Vagina (tissue), 2 donors: ENCODE measurements at places on chromosomes 13 and 19.

DNA sequence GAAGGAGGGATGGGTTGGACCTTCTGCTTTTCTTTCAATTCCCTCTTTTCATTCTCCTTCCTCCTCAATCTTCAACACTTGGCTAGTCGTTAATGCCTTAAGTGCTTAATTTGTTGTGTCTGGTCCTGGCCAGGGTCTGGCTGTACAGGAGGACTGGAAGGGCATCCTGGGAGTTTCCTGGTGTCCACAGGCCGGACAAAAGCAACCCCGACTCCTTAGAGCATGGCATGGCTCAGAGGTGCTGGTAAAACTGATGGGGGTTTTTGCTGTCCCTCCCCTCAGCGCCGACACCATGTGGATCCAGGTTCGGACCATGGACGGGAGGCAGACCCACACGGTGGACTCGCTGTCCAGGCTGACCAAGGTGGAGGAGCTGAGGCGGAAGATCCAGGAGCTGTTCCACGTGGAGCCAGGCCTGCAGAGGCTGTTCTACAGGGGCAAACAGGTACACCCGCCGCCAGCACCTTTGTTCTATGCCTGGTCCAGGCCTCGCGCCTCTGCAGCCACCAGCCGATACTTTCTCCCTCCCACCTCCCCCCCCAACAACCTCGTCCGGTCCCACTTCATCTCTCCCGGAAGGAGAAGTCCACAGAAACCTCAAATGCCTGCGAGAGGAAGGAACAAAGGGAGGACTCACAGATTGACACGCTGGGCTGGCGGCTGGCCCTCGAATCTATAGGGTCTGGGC lies 1.4 kb downstream of the UHRF1 start:
- no peak for DNase-seq

GRCh38 chr13:111429064-111429558 lies 108.7 kb downstream of the TEX29 start:
- DNase-seq: peak; percentile 77

GRCh38 chr13:96299235-96299634 lies 209.3 kb downstream of the HS6ST3 start:
- DNase-seq: no peak

DNA sequence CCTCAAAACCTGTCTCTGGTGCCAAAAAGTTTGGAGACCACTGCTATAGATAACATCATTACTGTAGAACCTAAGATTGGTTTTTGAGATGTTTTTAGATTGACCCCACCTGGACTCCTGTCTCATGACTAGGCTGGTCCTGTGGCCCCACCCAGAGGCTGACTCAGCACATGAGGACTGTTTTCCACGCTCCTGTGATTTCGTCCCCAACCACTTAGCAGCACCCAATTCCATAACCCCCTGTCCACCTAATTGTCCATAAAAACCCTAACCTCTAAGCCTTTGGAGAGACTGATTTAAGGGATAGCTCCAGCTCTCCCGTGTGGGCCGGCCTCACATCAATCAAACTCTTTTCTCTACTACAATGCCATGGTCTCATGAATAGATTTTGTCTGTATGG lies 25.6 kb upstream of the GAS6 start:
- DNase-seq: no peak

GRCh38 chr19:50497022-50497405 lies 14.0 kb downstream of the JOSD2 start:
- no peak for DNase-seq

- no peak for DNase-seq
Measured at GRCh38 chr19:38848299-38849146, 1.3 kb downstream of the HNRNPL start.

GRCh38 chr19:14347999-14348889 lies 33.0 kb upstream of the ADGRE5 start:
- no peak for DNase-seq

DNA sequence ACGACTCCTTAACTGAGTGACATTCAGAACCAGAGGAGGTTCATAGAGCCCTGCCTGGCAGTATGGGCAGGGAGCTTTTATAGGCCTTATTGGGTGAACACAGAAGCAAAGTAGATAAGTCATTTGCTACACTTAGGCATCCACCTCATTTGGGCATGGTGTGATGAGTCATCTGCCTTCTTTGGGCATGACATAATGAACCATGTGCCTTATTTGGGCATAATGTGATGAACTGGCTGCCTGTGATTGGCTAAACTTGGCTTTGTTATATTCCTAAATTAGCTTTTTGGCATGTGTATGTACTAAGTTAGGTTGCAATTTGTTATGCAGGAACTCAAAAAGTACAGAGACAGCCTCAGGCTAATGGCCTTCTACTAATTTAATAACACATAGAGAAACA lies 2210.2 kb upstream of the PCDH20 start:
- DNase-seq: no peak

- DNase-seq: no peak
Measured at GRCh38 chr13:85974608-85975366, 175.6 kb upstream of the SLITRK6 start.

- DNase-seq: no peak
Measured at GRCh38 chr19:12723381-12723640, 421 bp downstream of the TNPO2 start.

- no peak for DNase-seq
Measured at GRCh38 chr13:33355201-33355895, 69.8 kb upstream of the STARD13 start.

DNA sequence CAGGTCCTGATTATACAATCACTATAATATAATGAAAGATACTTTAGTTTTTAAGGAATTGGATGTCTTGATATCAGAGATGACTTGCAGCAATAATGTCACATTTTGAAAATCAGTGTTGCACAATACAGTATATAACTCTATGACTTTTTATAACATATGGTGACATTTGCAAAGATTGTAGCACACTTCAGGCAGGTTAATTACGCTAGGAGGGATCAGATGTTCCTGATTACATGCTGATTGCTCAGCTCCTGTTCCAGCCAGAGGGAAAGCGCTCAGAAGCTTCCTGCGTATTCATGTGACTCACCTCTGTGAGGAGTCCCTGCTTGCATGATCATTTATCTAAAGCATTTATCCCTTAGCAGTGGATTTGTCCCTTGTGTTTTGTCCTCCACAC lies 265.6 kb downstream of the GPC5 start:
- no peak for DNase-seq

DNA sequence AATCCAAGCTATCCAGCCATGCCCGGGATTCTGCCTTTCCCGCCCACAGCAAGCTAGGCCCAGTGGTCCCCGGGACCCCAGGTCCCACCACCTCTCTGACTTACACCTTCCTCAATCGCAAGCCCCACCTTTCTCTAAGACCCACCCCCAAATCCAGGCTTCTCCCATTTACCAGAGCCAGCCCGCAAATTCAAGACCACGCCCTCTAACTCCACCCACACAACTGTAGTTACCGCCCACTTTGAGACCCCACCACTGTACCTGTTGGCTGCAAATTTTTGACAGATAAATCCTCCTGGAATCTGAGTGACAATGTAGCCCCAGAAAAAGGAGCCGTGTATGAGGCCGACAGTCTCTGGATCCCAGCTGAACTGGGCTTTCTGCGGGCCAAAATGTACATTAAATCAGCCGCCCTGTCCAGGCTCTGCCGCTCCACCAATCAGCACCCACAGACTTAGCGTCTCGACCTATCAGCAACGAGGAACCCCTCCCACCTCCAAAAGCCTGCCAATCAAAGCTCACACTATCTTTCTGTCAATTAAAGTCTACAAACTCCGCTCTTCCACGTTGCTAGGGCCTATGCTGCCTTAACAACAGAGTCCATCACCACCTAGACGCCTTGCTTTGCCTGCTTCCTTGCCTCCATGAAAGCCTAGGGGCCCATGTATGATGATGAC lies 6.3 kb downstream of the SLC17A7 start:
- no peak for DNase-seq

DNA sequence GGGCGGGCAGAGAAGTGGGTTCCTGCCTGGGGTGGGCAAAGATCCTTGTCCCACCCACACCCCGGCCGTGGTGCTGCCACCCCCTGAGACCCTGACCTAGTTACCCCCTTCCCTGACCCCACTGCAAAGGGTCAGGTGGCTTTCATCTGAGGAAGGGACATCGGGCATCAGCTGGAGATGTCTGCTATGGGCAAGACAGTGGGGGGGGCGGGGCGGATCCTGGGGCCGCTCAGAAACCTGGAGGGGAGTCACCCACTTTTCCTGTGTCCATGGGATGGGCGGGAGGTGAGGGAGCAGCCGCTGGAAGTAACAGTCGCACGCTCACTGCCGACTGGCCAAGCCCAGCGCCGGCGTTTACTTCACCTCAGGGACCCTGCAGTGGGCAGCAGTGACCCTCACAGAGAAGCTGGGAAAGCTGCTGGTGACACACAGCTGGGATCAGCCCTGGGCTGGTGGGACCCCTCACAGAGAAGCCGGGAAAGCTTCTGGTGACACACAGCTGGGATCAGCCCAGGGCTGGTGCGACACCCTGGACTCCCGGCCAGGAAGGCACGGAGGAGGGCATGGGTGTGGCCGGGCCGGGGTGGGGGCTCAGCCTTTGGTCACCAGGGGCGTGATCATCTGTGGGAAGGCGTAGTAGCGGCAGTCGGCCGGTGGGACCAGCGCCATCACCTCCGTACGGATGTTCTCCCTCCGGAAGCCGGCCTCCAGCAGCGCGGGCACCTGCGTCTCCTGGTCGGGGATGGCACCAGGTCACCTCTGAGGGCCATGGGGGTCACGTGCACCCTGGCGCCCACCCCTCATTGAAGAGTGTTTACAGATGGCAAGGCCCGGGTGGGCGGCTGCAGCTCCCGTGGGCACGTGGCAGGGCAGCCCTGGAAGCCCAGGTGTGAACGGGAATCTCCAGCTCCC lies 4.3 kb downstream of the GAMT start:
- no peak for DNase-seq

DNA sequence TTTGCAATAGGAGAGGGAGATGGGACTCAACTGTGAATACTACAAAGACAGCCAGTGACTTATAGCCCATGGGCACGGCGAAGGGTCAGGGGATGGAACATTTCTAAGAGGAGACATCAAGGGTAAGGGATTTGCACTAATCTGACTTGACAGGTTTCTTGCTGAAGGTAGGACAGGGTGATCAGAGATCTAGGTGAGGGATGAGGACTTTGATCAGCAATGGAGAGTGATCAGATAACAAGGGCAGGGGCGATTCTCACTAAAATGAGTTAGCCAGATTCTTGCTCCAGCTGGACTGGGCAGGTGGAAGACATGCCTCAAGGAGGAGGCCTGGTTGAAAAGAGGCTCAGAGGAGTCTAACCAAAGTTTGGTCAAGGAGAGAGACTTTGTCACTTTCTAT lies 209.2 kb downstream of the SLC7A1 start:
- no peak for DNase-seq

DNA sequence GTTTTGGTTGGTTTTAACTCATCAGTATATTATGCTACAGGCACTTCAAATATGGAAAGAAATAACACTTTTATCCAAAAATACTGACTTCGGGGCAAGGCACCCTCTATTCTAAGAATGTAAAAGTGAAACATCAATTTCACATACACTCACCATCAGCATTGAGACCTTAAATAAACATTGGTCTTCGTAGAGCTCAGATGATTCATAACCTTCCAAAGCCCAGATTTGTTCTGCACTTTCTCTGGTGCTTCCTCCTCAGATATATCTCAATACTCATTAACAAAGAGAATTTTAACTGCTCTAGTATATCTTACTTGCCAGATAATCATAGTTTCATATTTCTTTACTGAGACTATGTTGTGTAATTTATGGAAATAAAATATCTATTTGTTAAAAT lies 794.3 kb downstream of the LIG4 start:
- DNase-seq: no peak

- no peak for DNase-seq
Measured at GRCh38 chr19:16702123-16702522, 17.5 kb upstream of the NWD1 start.

GRCh38 chr13:93700115-93700514 lies 473.5 kb downstream of the GPC6 start:
- no peak for DNase-seq

DNA sequence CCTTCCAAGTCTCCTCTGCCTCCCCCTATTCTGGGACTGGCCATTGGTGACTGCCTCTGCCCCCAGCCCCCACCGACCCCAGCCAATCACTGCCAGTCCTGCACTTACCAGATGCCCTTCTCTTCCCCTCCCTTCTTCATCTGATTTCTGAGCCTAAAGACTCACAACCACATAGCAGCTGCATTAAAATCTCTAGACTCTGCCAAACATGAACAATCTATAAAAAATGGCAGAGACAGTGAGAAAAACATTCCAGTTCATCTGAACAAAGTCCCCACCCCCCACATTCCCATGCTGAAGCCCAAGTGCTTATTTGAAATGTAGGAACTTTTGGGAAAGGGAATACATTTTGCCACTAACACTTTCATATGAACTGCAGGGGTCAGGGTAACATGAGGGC lies 60.8 kb downstream of the KCTD12 start:
- DNase-seq: no peak

GRCh38 chr13:32417995-32418394 lies 9.9 kb downstream of the N4BP2L1 start:
- no peak for DNase-seq

DNA sequence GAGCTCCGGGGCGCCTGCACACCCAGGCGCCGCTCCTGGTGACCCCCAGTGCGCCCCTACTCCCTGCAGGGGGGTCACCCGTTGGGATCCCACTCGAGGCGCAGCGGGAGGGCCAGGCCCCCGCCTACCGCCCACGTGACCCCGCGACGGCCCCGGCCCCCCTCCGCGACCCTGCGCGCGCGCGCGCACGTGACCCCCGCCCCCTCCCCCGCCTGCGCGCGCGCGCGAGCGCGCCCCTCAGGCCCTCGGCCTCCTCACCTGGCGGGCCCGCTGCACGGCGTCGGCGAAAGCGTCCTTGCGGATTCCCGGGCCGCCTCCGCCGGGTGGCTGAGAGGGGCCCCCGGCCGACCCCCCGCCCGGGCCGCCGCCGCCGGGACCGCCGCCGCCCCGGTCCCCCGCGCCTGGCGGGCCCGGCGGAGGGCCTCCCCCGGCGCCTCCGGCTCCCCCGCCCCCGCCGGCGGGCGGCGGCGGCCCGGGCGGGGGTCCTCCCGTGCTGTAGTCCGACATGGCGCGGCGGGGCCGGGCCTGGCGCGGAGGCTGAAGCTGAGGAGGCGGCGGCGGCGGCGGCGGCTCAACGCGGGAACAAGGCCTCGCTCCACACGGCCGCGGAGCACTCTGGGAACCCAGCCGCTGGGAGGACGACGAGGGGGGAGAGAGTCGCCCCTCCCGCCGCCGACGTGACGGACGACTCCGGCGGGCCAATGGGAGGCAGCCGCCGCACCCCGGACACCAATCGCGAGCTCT lies at the start of gene KHSRP:
TSS of gene KHSRP (minus strand) at position 617 of the 744 bp plus-strand sequence. CDS start at position 507, 110 bp downstream.
- no peak for DNase-seq

DNA sequence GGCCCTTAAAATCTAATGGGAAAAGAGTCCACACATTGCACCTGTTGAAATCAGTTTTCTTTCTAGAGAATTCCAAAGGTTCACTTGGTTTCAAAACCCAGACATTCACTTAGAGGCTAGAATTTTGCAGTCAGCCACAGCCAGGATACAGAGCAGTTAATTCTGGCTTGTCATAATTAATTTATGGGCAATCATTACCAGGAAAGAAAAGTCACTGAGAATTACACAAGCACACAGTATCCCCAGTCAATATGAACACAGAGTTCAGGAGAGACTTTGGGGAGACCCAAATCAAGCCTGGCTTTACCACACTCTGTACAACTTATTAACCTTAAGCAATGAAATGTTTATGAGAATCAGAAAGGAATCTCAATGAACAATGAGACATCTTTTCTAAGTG lies 224.3 kb upstream of the SOX21 start:
- DNase-seq: no peak

GRCh38 chr13:100872761-100873160 lies 198.2 kb upstream of the TMTC4 start:
- no peak for DNase-seq

GRCh38 chr19:14496029-14496833 lies at the start of gene GIPC1:
GIPC1 (minus strand) TSS chr19:14496127; CDS start chr19:14482976, 13,151 bp downstream.
- DNase-seq: no peak
